ENCODE measurements at places on chromosomes 2 and 18. TPM values are rescaled to one million over a fixed set of nuclear protein-coding genes. Genes with fewer than 3 reads are reported as not detected.

CNGA3 gene
- not detected for total RNA-seq

GRCh38 chr2:220043155-220043989, 415.9 kb downstream of the SLC4A3 start:
- no peaks in the 10 kb centered on the region for H3K27me3 ChIP-seq
- DNase-seq: peak; percentile 6
- H3K27ac ChIP-seq: peak overlapping the region; percentile 49
- no peaks in the 10 kb centered on the region for H3K4me1 ChIP-seq

- no peak for DNase-seq
- peaks cover 6% of the 10 kb centered on the region for H3K4me1 ChIP-seq
- H3K36me3 ChIP-seq: peaks cover 9% of the 10 kb centered on the region
- no peak overlapping the region for H3K27ac ChIP-seq
- no peaks in the 10 kb centered on the region for H3K27me3 ChIP-seq
Measured at GRCh38 chr2:215748446-215748845, 264.9 kb downstream of the MREG start.

RGPD4 gene
- total RNA-seq: 0.14 TPM

- H3K27me3 ChIP-seq: no peaks in the 10 kb centered on the region
- no peak for DNase-seq
- H3K27ac ChIP-seq: no peak overlapping the region
- no peaks in the 10 kb centered on the region for H3K4me1 ChIP-seq
- H3K4me3 ChIP-seq: no peak overlapping the region
Measured at GRCh38 chr2:139917690-139918384, 1137.6 kb upstream of the NXPH2 start.

- peak; percentile 40 for DNase-seq
- no peaks in the 10 kb centered on the region for H3K36me3 ChIP-seq
- H3K4me3 ChIP-seq: no peak overlapping the region
- no peaks in the 10 kb centered on the region for H3K27me3 ChIP-seq
- no peaks in the 10 kb centered on the region for H3K4me1 ChIP-seq
- no peak overlapping the region for H3K27ac ChIP-seq
Measured at GRCh38 chr2:174546519-174547506, 50.8 kb downstream of the WIPF1 start.

COLEC12 gene
- total RNA-seq: not detected

RNF152 gene
- total RNA-seq: 1.7 TPM

SLC30A3 gene
- total RNA-seq: not detected

CERKL gene
- 0.23 TPM for total RNA-seq

IGFBP2 gene
- 18.3 TPM for total RNA-seq

DNA sequence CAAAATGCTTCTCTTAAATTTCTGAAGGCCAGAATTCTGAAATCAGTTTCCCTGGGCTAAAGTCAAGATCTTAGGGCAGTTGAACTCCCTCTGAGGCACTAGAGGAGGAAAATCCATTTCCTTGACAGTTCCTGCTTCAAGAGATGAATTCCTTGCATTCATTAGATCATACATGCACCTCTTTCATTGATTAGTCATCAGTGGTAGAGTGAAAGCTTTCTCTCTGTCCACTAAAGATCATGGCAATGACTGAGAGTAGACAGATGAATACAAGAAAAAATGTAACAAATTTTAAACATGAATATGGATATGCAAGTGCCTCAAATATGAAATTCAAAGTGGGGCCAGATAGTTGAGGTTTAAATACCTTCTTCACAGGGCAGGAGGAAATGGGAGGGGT, 693.4 kb upstream of the TMEFF2 start:
- no peak for DNase-seq
- no peaks in the 10 kb centered on the region for H3K36me3 ChIP-seq
- no peak overlapping the region for H3K27ac ChIP-seq
- H3K27me3 ChIP-seq: no peaks in the 10 kb centered on the region

Measured in MCF 10A (cell line).